ENCODE measurements at places on chromosomes 12 and 14.

GRCh38 chr14:103232031-103232808 is 101.8 kb upstream of the EIF5 start:
- peak; percentile 59 for DNase-seq

DNA sequence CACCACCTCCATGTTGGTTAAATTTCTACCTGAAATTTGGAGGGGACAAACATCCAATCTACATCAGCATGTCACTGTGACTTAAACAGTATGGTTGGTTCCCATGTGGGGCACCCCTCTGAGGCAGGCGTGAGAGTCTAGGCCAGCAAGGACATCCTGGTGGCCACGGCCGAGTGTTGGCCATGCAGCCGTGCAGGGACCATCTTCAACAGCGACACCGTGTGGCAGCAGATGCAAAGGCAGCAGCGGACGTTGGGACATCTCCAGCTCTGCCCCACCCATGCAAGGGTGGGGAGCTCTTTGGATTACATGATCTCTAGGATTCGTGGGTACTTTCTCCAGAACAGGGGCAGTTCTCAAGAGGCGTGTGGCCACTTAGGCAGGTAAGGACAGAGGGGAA is 49.8 kb downstream of the NOC4L start:
- DNase-seq, result no peak

- no peak for DNase-seq
Observed at GRCh38 chr12:6953442-6954315, 2.5 kb downstream of the PTPN6 start.

- DNase-seq, result no peak
Observed at GRCh38 chr14:74614508-74615495, 2.8 kb upstream of the LTBP2 start.

- no peak for DNase-seq
Observed at GRCh38 chr14:78417532-78417931, 247.4 kb downstream of the NRXN3 start.

DNA sequence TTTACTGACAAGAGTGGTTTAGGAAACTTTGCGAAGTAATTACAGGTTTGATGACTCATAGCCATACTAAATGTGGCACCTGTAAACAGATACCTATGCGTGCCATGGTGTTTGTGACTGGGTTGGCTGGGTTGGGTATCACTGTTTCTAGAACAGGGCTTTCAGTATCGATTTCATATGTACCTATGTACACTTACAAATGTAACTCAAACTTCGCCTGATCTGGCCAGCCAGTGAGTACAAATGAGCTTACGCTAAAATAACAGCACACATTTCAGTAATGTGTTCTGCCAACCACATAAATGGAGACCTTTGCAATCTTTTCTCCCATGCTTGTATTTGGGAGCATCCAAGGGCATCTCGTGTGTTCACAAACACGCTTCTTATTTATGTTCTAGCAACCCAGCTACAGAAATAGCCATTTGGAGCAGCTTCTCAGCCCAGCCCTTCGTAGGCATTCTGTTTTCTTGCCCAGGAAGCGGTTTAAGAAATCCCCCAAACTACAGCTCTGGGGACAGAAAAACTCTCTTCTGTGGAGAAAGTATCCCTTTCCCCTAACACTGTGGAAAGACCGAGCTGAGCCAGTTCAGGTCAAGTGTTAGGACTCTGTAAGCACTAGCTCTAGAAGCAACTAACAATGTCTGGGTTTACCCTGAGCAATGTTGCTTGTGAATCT is 42.3 kb upstream of the MDM1 start:
- DNase-seq, result peak; percentile 66

GRCh38 chr12:5437182-5437583 is 5.3 kb downstream of the NTF3 start:
- no peak for DNase-seq

All from NCI-H2107 (cell line).